Activated CD4-positive, alpha-beta memory T cell treated with anti-CD3 and anti-CD28 coated beads, Interleukin-2, amount 10 ng/mL, durations not matched to agents 7 days and 5 days (primary cell): ENCODE measurements at places on chromosomes 13 and 19.

DNA sequence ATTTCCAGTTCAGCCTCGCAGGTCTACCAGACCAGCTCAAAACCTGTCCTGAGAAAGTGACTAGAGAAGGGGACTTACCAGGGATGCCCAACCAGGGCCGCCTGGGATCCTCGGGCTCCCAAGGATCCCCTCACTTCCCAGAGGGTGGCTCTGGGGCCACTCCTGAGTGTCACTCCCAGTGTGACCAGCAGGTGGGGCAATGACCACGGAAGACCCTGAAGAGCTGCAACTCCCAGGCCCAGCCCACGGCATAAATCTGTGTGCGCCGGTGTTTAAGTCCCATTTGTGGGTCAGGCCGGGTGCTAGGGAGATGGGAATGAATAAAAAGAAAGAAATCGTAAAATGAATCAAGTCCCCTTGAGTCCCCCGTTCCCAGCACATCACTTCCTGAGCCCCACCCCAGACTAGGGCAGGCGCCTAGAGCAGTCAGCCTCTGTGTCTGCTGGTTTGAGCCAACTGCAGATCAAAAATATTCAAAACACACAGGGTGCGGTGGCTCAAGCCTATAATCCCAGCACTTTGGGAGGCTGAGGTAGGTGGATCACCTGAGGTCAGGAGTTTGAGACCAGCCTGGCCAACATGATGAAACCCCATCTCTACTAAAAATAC is 10.7 kb downstream of the PTGIR start:
- peak; percentile 81 for DNase-seq

DNA sequence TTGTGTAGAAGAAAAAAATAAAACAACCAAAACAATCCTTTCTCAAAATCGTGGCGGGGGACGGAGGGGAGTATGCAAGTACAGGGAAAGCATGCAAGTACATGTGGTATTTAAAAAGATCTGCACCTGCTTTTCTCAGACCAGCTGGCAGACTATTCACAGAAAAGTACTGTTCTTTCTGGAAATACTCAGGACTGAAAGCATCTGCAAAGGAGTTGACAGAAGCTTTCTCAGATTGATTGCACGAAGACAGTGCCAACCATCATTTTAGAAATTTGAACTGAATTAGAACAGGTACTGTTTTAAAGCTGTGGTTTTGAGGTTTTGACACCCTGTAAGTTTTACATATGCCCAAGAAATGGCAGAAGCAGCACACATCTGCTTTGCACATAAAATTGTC is 19.8 kb upstream of the PCDH8 start:
- no peak for DNase-seq

- DNase-seq = no peak
Observed at GRCh38 chr19:56750658-56751057, 79.1 kb upstream of the ZNF835 start.

GRCh38 chr19:42316223-42317211 is 3.4 kb downstream of the TMEM145 start:
- DNase-seq = no peak

DNA sequence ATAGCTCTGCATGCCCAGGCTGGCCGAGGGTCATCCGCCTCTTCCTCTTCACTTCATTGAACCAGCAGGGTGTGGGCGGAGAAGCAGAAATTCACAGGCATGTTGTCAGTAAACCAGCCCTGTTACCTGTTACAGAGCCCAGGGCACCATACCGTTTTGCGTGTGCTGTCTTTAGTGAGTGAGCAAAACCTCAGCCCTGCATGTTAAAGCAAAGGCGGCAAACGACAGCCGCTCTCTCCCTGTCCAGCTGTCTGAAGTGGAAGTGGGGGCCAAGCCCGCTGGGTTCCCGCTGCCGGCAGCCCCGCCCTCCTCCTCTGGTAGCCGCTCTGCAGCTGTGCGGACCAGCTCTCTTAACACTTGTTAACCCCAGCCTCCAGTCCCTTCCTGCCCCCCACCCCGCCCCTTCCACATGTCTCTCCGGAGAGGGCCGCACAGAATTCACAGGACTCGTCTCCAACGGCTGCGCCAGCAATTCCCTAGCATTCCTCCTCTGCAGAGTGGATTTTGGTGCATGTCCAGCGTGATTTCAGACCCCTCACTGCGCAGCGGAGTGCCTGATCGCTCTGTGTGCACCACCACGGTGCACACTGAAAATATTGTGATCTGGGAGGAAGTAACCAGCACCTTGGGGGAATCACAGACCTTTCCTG is 12.7 kb downstream of the KLHL26 start:
- DNase-seq = no peak

DNA sequence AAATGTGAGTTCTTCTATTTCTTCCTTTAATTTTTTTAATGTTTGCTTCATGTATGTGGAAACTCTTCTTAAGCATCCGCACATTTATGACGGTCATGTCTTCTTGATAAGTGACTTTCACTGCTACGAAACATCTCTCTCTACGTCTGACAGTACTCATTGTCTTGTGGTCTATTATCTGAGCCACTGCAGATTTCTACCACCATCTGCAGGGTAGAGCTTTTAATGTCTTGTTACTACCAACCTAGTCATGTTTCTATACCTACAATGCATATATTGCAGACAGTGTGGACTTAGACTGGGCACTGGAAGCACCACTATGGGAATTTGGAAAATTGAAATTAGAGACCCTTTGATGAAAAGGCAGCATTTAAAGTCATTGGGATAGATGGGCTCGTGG is 75.4 kb upstream of the ARHGEF7 start:
- no peak for DNase-seq

- no peak for DNase-seq
Observed at GRCh38 chr19:51163257-51163656, 21.2 kb downstream of the SIGLEC7 start.

DNA sequence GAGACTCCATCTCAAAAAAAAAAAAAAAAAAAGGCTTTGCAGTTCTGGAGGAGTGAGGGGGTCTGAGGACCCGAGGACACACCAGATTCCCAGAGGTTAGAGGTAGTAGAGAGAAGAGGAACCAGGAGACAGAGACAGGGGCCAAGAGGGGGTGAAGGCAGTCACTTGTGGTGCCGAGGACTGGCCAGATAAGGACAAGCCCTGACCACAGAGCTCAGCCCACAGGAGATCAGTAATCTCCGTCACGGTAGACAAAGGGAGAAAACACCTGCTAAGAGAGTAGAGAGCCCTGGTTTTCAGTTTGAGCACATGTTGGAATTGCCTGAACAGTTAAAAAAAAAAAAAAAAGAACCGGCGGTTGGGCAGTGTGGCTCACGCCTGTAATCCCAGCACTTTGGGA is 1.7 kb upstream of the PRAM1 start:
- DNase-seq = no peak

DNA sequence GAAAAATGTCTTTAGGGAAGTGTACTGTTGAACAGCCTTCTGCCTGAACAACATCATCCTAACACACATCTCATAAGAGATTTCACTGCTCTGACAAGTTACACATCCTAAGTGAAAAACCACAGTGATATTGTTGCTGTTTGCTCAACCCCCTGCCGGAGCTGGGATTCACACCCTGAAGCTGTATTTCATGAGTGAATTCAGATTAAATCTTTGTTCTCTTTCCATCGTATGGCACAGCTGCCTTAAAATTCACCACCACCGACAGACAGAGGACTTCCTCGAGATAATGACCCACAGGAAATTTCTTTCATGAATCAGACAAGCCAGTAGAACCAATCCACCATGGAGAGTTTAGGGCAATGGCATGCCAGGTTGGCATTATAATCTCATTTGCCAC is 280.8 kb downstream of the DCT start:
- DNase-seq = no peak

DNA sequence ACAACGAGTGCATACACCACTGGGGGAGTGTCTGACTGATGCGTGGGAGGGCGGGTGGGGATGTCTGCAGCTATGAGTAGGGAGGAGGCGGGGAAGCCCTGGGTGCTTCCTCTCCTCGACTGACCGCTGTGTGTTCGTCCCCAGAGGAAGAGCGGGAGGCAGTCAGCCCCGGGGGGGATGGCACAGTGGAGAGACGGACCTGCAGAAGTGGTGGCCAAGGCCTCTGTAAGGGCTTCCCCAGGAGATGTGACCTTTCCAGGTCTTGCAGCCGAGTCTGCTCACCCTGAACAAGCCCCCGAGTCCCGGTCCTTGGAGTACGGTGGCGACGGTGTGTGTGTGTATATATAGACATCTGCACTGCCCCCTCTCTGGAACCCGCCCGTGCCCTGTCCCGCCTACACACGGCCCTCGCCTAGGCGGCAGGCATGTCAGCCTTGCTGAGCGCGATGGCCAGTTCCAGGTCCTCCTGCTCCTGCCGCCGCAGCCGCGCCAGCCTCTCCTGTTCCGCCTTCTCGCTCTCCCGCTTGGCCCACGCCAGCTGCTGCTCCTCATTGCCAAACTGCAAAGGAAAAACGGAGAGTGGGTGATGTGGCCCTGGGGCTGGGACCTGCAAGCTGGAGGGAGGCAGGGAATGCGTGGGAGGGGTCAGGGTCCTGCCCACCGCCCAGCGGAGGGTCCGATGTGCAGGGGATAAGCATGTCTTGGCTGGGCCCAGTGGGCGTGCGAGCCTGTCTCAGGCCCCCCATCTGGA is 30.8 kb downstream of the KLF2 start:
- DNase-seq = no peak

DNA sequence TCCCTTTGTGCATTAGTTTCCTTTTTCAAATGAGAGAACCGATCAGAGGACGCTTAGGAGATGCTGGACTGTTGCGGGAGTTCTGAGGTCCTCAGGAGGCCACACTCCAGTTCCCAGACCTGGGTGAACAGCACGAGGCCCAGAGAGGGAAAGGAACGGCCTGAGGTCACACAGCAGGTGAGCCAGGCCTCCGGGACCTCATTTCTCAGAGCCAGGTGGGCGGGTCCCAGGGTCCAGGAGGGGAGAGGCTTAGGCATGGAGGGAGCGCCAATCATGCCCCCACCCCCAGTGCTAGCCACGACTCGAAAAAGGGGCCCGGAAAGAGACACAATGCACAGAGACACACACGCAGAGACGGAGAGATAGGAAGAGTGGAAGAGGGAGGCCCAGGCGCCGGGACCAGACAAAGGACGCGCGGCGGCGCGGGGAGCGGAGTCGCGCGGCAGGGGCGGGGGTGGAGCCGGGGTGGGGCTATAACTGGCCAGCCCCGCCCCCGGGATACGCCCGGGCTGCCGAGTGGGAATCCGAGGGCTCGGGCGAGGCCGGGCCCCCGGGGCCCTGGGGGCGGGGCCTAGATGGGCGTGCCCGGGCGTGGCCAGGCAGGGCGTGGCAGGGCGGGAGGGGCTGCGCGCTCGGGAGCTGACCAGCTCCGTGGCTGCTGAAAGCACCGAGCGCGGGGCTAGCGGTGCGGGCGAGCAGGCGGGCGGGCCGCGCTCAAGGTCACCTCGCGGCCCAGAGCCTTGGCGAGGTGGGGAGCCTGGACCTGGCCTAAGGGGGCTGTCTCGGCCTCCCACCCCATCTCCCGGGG is 1.6 kb downstream of the ELAVL3 start:
- DNase-seq = peak; percentile 45

DNA sequence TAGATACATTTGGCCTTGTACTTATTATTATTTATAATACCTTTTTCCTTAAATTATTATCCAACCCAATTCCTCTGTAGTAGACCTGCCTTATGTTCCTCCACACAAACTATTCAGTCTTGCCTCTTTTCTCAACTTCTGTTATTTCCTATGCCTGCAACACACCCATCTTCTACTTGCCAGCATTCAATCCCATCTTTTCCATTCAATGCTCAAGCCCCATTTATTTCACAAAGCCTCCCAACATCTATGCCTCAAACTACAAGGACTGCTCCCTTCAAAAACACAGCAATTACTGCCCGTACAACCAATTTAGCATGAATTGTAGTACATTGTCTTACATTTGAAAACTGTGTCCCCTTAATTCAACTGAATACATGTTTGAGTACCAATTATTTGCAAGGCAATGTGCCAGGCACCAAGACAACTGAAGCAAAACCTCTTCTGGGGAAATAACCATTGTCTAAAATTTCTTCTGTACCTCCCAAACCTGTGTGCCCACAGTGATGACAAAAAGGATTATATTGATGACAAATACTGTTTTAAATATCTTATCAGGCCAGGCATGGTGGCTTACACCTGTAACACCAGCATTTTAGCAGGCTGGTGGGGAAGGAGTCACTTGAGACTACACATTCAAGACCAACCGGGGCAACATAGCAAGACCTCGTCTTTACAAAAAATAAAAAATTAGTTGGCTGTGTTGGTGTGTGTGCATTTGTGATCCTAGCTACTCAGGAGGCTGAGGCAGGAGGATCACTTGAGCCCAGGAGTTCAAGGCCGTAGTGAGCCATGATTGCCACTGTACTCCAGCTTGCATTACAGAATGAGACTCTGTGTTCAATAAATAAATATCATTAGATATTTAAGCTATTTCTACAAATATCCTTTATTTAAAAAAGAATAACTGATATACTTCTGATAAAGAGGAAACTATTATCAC is 35.1 kb downstream of the ELF1 start:
- no peak for DNase-seq

GRCh38 chr19:36950335-36951119 is 34.4 kb downstream of the ZNF568 start:
- no peak for DNase-seq

- no peak for DNase-seq
Observed at GRCh38 chr13:39836038-39836437, 180.6 kb downstream of the COG6 start.

DNA sequence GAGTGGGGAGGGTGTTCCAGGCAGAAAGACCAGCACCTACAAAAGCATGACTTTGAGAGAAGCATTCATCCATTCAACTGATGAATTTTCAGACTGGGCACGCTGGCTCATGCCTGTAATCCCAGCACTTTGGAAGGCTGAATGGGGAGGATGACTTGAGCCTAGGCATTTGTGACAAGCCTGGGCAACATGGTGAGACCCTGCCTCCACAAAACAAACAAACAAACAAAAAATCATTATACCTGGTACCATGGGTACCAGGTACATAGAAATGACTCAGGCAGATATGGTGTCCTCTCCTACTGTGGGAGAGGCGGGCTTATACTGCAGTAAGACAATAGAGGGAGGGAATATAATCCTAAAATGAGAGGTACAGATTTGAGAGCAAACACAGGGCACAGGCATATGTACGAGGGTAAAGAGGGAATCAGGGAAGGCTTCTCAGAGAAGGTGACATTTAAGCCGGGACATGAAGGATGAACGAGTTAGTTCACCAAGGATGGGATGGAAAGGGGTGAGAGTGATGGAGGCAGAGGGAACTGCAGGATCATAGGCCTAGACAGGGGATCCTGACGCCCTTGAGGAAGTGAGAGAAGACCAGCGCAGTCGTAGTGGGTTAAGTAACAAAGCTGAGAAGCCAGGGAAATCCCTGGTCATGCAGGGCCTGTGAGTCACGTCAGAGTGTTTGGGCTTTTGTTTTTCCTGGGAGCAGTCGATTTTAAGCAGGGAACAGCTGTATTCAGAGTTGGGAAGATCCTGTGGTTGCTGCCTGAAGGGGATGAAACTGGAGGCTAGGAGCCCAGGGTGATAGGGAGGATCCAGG is 2.9 kb downstream of the CYP2S1 start:
- no peak for DNase-seq
